Amygdala (tissue), 56 donors: ENCODE measurements at places on chromosomes 7 and 10.

GRCh38 chr7:141275350-141275749 lies 201.5 kb downstream of the TMEM178B start:
- DNase-seq, result no peak

DNA sequence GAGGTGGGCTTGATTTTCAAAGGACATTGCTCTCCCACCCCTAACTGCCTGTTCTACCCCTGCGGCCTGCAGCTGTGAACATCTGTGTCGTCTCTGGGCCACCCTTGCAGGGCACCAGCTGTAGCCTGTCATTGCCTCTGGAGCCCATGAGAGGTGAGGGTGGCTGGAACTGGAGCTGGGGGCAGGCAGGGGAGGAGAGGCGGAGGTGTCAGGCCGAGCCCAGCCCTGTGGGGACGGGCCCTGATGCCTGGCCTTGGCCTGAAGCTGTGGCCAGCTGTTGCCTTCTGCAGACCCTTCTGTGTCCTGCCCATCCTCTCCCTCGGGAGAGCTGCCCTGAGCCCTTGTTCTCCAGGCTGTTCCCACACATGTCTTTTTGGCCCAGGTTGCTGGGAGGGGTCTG lies 44.5 kb downstream of the PALD1 start:
- no peak for DNase-seq

DNA sequence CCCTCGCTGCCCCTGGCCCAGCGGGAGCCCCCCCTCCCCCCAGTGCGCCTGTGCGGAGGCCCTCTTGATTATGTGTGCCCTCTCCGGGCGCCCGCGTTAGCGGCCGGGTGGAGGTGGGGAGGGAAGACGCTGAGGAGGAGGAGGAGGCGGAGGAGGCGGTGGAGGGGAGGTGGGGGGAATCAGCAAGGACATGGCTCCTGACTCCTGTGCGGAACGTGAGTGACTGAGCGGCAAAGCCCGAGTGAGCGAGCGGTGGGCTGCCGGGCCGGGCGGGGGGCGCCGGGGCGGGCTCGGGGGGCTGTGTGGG lies 201 bp downstream of the MLLT10 start:
- no peak for DNase-seq

DNA sequence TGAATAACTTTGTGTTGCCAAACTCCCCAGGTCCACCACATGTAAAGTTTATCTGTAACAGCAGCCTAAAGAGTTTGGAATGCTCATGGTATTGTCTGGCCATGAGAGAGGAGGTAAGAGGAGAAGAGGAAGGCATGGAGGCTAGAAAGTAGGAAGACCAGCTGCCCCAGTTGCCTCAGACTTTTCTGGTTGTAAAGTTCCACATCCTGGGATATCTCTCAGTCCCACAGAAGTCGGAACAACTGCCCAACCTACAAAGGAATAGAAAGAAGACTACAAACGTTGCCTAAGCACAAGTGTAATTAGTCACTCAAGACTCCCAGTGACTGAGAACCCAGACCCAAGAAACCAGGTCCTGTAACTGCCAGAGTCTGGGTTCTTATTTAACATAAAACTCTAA lies 47.3 kb downstream of the CREB3L2 start:
- no peak for DNase-seq

DNA sequence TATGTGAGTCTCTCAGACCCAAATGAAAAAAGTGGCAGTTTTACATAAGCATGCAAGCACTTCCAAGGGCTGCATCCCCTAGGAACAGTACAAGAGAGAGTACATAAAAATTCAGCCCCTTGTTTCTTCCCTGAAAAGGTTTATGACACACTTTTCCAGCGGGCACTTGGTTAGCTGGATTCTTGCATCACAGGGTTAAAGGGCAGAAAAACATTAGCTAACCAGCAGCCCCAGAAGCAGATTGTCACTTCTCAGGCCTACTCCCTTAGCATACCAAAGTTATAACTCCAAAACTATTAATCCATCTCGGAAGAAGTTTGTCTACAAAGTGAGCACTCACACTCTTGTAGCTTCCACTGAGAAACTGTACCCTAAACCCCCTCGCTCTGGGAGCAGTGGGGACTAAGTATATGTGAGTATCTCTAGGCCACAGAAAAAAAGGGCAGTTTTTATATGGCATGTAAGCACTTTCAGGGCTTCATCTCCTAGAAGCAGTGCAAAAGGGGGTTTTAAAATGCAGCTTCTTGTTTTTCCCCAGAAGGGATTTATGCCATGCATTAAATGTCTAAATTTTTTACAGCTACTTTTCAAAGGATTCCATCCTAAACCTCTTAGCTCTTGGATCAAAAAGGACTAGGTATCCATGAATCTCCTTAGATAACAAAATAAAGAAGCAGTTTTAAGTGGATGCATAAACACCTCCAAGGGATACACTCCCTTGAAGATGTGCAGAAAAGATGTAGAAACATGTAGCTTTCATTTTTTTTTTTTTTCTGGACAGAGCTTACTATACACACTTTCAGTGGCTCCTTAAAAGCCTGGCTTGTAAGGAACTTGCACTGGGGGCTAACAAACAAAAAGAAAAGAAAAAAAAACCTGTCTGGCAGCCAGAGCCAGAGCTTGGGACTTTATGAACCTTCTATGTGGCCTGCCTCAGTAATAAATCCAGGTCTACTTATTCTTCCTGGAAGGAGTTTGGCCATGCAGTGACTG lies 956.7 kb downstream of the CCSER2 start:
- no peak for DNase-seq

DNA sequence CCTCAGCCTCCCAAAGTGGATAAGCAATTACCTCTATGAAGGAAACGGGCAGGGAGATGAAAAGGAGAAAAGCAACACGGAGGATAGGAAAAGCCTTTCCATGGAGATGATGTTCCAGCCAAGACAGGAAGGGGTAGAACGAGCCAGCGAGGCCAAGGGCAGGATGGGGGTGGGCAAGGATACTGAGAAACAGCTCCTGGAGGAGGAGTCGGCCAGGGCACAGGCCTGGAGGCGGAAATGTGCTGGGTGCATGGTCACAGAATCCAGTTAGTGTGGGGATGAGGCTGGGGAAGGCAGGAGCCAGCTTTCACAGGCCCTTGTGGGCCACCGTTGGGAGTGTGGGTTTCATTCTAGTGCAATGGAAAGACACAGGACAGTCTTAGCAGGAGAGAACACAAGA lies 162.6 kb downstream of the JAZF1 start:
- no peak for DNase-seq

DNA sequence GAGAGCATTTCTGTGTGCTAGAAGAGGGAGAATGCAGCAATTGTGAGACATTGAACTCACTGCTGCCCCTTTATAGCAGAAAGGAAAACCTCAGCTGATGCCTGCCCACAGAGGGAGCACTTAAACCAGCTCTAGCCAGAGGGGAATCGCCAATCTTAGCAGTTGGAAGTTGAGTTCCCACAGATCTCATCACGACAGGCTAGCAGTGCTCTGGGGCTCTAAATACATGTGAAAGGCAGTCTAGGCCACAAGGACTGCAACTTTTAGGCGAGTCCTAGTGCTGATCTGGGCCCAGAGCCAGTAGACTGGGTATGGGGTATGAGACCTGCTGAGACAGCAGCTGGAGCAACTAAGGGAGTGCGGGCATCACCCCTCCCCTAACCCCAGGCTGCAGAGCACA lies 25.2 kb upstream of the PRR15 start:
- no peak for DNase-seq

DNA sequence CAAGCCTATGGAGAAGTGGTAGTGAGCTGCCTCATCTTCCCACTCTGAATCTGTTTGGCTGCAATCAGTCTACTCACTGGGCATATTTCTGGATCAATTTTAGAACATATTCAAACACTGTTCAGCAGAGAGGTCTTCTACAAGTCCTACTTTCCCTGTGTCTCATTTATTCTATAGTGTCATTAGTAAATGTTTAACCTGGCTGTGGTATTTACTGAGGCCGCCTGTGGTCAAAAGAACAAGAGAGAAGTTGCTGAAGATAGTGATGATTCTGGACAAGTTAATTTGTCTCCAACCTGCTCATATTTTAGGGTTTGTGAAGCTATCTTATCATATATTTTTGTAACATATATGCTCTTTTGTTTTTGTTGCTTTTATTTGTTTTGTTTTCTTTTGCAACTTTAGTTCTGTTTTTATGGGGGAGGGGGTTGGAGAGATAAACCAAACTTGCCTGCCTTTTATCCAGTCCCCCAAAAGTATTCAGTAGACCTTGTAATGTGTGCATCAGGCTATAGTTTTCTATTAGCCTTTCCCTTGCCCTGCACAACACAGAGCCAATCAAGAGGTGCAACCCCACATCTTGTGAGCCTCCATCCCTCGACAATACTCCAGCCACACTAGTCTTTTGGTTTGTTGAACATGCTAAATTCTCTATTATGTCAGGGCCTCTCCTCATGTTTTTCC lies 362.8 kb upstream of the MBL2 start:
- DNase-seq, result no peak

GRCh38 chr7:157752832-157753291 lies 416.1 kb downstream of the DNAJB6 start:
- DNase-seq, result no peak

- no peak for DNase-seq
These were observed 105.0 kb downstream of the TRIM24 start for GRCh38 chr7:138565071-138565450.

- no peak for DNase-seq
These were observed 197.7 kb downstream of the SEMA3A start for GRCh38 chr7:83996879-83997278.

DNA sequence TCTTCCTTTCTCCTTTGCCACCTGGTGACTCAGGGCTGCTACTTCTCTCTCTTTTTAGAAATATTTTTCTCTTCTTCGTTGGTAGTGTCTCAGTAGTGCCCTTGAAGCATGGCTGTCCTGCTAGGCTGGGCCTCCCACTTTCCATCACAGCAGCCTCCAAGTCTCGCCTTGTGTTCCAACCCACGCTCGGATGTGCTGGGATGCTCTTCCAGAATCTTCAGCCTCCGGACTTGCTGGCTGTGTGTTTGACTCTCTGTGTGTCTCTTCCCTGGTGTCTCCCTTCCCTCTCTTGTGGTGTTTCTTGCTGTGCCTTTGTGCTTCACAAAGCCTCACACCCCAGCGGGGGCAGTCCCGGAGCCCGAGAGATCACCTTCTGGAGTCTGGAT lies 100.5 kb downstream of the INPP5A start:
- DNase-seq, result no peak

DNA sequence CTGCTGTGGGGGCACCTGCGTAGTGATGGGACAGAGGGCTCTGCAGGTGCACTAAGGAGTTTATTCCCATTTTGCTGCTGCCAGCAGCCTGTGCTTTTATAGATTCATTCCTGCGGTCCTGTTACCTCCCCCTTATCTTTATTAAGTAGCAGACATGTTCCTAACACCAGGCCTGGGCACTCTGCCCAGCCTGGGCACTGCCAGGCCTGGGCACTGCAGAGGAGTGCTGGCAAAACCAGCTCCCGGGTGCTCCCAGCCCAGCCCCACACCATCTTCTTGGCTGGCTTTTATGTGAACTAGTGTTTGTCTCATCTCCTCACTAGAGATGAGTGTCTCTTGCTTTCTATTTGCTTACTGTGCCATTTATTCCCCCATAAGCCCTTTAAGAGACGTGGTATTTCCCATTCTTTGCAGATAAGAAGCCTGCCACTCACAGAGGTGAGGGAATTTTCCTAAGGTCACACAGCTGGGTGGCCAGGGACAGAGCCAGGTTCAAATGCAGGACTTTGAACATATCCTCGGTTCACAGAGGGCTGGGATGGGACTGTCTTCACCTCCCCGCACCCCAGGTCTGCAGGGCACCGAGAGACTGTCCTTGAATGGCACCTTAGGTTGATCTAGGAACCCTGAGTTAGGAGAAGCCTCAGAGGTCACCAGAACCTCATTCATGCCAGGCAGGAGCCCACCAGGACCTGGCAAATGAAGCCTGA lies 14.6 kb upstream of the DRGX start:
- no peak for DNase-seq

GRCh38 chr7:110938165-110938564 lies 152.8 kb upstream of the LRRN3 start:
- no peak for DNase-seq

- no peak for DNase-seq
These were observed 42.0 kb upstream of the CYP2C18 start for GRCh38 chr10:94641480-94641879.
